ENCODE measurements at places on chromosomes 2 and 18.
A peak's percentile ranks its signal among the peaks of the same experiment; 100 is the strongest.

- no peak for DNase-seq
Observed at GRCh38 chr2:101985101-101985792, 6.5 kb upstream of the IL1R2 start.

DNA sequence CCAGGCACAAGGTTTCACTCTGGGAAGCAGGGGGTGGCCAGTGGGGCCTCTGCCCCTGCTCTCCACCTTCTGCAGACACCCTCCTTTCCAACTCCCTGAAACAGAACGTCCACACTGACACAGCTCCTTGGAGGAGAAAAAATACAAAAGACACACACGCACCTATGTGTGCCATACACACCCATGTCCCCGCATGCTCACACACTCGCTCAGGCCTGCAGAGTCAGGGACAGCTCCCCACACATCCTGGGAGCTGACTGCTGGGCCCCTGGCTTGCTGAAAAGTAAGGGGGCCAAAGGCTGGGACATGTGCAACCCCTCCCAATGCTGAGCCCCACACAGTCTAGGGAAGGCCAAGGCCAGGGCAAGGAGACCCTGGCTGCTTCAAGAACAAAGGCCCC lies 200.5 kb downstream of the TNS1 start:
- no peak for DNase-seq

GRCh38 chr2:142112757-142113221 lies 18.0 kb downstream of the LRP1B start:
- DNase-seq: no peak

GRCh38 chr2:96404446-96405373 lies 69.1 kb downstream of the NCAPH start:
- DNase-seq: peak; percentile 81

DNA sequence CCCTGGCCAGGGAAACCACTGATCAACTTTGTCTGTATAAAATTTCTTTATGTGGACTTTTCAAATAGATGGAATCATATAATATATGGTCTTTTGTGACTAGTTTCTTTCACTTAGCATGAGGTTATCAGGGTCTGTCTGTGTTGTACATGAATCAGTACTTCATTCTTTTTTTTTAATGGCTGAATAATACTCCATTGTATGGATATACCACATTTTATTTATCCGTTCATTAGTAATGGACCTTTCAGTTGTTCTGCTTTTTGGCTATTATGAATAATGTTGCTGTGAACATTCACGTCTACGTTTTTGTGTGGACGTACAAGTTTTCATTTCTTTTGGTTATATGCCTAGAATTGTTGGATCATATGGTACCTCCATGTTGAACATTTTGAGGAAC lies 69.1 kb upstream of the GAREM2 start:
- DNase-seq: no peak

DNA sequence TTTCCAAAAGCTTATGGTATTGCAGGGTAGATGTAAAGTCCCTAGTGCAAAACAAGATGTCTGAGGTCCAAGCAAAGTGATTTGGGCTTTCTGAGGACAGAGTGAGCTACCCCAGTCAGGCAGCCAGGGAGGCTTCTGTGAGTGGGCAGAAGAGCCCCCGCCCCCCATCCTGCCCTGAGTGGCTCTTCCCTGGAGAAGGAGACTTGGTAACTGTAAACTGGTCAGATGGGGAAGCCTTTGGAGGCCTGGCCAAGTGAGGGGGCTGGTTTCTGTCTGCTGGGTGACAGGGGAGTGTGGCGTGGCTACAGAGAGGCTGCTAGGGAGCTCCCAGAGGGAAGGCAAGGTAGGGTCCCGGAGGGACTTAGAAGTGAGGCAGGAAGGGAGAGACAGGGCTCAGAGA lies 181.3 kb upstream of the HAAO start:
- no peak for DNase-seq

- DNase-seq: no peak
Observed at GRCh38 chr18:13267431-13267873, 48.9 kb downstream of the LDLRAD4 start.

- no peak for DNase-seq
Observed at GRCh38 chr2:10717628-10718027, 3.8 kb upstream of the ATP6V1C2 start.

DNA sequence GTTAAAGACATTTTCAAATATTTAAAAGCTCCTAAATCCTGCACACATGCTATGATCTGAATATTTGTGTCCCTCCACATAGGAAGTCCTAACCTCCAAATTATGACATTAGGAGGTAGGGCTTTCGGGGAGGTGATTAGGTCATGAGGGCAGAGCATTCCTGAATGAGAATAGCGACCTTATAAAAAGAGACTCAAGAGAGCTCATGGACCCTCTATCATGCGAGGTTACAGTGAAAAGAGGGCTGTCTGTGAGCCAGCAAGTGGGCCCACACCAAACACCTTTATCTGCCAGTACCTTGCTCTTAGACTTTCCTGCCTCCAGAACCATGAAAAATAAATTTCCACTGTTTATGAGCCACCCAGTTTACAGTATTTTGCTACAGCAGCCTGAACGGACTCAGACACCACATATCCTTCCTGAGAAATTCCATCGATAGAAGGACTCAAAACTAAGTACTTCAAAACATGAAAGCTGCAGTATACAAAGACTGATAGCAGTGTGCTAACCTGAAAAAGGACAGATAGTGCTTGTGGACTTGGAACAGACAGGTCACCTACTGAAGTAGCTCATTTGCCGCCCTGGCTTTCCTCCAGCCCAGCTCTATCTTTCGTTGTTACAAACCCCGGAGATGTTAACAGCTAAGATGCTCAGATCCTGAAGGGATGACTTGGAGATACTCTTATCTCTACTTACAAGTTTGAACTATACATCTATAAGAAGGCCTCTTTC lies 13.8 kb downstream of the FAM210A start:
- no peak for DNase-seq

DNA sequence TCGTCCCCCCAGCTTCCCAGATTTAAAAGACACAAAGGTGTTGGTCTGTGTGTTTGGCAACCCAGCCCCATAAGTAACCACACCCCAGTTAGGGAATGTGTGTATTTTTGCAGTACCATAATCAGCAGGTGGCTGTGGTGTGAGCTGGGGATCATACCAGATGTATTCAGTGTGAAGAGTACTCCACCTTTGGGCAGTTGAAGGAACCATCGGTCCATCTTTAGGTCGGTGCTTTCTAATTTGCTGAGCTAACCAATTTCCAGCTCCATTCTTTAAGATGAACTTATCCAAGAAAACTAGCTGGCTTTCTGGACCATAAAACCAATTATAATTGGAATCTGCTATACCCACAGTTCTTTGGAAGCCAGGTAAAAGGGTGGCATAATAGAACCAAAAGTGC lies 3.2 kb downstream of the DSEL start:
- DNase-seq: no peak

GRCh38 chr2:71566372-71566771 lies 113.0 kb downstream of the DYSF start:
- DNase-seq: no peak

GRCh38 chr2:11506611-11506969 lies 27.3 kb upstream of the GREB1 start:
- no peak for DNase-seq

DNA sequence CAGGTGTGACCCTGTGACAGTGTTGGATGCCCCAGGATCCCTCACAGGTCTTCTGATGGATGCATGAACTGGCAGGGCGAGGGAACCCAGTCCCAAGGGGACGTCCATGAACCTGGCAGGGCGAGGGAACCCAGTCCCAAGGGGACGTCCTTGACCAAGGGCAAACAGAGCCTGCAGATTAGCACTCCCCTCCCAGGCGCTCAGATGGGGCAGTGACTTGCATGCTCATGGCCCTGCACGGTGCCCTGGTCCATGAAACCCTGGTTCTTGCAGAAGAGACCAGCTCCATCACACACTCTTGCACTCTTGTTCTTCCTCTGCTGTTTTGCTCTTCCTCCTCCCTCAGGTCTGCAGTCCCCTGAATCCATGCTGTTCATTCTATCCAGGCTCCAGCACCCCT lies 192.7 kb downstream of the GALR1 start:
- DNase-seq: no peak

DNA sequence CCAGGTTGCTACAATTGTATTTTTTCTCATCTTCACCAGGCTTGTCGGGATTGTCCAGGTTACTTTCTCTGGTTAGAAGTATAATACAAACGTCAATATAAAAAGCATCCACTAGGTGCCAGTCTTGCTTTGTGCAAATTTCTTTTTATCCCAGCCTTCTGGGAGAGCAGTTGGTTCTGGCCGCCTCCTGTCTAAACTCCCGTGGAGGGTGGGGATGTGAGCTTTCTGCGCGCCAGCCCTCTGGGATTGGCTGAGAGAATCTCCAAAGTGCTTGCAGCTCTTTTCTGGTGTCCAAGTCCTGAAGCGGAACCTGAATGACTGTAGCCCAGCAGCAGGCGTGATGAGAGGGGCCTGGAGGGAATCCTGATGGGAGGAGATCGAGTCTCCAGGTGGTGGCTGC lies 22.4 kb upstream of the TOGARAM2 start:
- DNase-seq: peak; percentile 59

DNA sequence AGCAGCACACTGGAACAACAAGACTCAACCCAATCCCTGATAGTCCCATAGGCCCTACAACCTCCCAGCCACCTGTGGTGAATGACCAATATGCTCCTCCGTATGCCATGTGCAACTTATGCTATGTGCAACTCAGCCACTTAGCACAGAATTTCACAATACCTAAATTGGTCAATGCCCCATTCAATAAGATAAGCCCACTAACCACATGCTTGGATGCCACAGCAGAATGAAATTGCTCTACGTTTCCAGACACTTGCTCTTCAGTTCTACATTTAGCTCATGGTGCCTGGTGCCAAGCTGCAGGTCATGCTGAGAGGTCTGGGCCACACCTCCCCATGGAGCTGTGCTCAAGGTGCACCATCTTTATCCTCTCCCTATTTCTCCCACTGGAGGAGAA lies 159.8 kb downstream of the EN1 start:
- DNase-seq: no peak

- no peak for DNase-seq
Observed at GRCh38 chr2:96124406-96125265, 8.3 kb upstream of the ADRA2B start.

DNA sequence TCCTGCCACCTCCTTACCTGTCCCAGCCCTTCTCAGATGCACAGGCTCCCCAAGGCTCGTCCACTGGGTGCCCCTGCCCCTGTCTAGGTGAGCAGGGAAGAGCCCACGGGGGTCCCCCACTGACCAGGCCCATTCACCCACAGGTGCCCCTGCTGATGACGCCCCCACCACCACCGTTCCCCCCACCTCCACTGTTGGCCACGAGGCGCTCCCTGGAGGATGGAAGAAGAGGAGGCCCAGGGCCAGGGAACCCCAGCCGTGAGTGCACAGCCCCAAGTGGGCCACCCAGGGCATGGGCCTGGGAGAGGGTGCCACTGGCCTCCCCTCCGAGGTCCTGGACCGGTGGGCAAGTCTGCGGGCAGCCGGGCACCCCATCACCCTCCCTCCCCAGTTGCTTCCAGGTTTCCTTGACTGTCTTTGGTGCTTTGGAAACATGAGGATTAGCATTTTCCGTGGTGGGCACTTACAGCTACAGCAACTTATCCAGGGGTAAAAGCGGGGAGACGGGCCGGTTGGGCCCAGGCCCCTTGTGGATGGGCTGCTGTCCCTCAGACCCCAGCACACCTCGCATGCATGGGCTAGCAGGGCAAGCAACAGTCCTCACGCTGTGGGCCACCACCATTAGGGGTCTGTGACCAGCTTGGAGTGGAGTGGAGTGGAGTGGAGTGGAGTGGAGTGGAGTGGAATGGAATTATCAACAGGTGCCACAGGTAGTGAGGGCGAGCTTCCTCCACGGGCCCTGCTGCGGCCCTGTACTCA lies 13.2 kb upstream of the KLHL30 start:
- DNase-seq: no peak

DNA sequence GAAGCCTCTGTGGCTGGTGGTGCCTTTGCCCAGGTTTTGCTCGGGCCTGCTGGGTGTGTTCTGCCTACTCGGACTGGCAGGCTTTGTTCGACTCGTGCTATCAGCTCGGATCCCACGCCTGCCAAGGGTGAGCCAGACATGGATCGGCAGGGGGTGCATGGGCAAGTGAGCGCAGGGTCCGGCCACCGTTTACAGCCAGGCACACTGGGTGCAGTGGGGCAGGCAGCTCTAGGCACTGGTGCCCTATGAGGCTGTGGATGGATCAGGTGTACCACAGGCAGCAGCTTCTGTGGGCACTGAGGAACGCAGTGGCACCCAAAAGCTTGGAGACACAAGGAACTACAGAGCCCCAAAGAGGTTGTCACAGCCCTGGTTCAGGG lies 25.6 kb downstream of the MARCHF7 start:
- no peak for DNase-seq

DNA sequence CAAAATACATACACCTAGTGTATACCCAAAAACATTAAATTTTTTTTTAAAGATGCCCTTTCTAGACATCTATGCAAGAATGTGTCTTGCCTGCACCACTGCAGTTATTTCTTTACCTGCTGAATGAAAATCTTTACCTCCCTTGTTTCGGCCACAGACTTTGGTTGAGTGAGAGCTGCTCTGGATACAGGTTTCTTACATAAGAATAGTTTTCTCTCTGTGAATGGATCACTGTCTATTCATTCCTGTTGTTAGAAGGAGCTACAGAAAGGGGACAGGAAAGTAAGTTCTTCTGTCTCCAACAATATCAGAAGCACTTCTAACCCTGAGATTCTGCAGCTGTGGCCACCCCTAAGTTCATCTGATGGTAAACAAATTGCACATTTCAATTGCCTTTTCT lies 113.0 kb upstream of the CDCA7 start:
- DNase-seq: no peak

DNA sequence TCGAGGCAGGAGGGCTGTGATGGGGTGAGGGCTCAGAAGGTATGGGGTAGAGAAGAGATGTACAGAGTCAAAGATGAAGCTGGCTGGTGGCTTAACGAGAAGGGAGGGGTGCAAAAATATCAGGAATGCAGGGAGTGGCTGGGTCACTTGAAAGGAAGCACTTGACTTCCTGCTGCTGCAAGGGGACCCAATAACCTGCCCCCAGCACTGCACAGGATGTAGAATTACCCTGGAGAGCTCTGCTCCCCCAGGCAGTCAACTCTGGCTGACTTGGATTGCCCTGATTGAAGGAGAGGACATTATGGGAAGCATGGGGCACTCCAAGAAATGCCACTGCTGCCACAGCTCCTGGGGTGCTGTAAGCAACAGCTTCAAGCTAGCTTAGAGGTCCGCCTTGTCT lies 41.8 kb downstream of the CFAP221 start:
- DNase-seq: no peak

DNA sequence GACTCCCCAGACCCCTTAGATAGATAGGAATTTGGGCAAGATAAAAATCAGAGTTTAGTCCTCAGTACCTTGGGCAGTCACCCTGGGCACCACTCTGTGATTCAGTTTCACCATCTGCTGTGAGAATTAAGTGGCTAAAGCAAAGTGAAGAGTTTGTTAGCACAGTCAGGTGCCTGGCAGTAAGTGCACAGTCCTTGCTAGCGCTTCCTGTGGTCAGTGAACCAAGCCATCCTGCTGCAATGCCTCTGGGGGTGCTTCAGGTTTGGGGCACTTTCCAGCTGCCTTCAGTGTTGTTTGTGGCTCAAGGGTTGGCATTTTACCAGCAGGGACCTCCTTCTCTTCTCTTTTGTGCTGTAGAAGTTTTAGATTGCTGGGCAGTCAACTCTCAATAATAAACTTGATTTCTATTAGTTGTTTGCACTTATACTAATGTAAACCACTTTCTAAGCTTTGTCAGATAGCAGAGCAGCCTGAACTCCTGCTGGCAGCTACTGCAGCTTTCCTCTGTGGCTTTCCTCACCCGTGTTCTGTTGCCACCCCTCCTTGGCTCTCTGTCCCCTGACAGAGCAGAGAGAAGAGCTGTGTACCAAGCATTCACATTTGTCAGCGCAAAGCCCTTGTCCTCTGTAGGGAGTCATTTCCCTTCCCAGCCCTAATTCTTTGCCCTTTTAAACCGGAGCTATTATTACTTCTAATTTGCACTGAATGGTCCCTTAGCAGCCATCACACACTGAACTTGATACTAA lies 48.4 kb upstream of the RMP24 start:
- DNase-seq: no peak

GRCh38 chr2:2839782-2840531 lies 508.9 kb upstream of the MYT1L start:
- DNase-seq: no peak

All from NCI-H1105 treated with DMSO at 0.1 percent for 48 hours (cell line).